ENCODE measurements at places on chromosomes 6 and 20.

GRCh38 chr6:162679681-162680080 lies 47.9 kb downstream of the PRKN start:
- no peaks in the 10 kb centered on the region for H3K27me3 ChIP-seq
- H3K4me1 ChIP-seq, result peaks cover 8% of the 10 kb centered on the region
- no peak overlapping the region for H3K4me3 ChIP-seq
- ATAC-seq, result no peak

DNA sequence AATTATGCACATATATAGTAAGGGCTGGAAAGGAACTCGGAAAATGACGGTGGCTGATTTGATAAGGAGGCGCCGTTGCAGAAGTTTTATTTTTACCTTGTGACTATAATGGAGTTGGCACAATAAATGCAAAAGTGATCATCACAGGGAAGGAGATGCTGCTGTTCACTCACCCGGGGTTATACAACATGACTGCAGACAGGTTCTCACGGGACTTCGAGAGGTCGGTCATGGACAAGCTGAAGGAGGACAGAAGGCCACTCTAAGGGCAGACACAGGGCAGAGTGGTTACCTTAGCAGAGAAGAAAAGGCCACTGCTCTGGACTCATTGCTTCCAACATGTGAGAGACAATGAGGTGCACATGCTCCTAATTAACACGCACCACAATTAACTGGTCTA lies 168.6 kb downstream of the KIF16B start:
- no peaks in the 10 kb centered on the region for H3K4me1 ChIP-seq
- no peak overlapping the region for H3K27ac ChIP-seq
- no peaks in the 10 kb centered on the region for H3K27me3 ChIP-seq
- H3K4me3 ChIP-seq, result no peak overlapping the region
- ATAC-seq, result no peak
- H3K36me3 ChIP-seq, result peaks cover 70% of the 10 kb centered on the region

GRCh38 chr6:51265426-51265825 lies 446.8 kb downstream of the TFAP2B start:
- no peaks in the 10 kb centered on the region for H3K27me3 ChIP-seq
- H3K27ac ChIP-seq, result no peak overlapping the region
- H3K4me3 ChIP-seq, result no peak overlapping the region
- H3K36me3 ChIP-seq, result no peaks in the 10 kb centered on the region

DNA sequence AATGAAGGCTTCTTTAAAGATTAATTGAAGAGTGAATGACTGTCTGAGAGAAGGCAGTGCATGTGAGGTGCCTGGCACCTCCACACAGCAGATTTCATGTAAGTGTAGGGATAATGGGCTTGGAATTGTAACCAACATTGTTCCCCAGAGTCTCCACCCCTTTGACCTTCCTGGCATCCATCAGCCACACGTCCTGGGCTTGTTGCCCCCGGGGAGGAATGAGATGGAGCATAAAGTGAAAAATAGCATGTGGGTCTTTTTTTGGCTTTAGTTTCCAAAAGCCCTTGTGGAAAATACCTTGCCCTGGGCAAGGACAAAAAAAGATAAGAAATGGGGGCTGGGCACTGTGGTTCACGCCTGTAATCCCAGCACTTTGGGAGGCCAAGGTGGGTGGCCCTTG lies 242.2 kb upstream of the ECI2 start:
- H3K27me3 ChIP-seq, result no peaks in the 10 kb centered on the region
- no peak for ATAC-seq
- H3K4me1 ChIP-seq, result no peaks in the 10 kb centered on the region

GRCh38 chr6:92469186-92469828 lies 950.1 kb downstream of the EPHA7 start:
- H3K4me1 ChIP-seq, result no peaks in the 10 kb centered on the region

DNA sequence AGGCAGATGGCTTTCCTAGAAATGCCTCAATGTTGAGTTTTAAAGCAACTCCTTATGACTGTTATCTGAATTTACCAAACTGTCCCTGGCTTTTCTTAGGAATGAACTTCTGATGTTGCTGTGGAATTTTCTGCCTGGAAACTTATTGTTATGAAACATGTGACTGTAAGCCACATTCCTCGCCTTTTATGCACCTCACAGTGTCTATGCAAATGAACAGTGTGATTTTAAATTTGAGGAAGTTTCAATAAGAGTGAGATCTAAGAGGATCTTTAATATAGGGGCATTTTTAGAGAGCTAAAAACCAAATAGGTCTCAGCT lies 2.4 kb upstream of the CCR6 start:
- no peaks in the 10 kb centered on the region for H3K4me1 ChIP-seq
- ATAC-seq, result no peak
- no peaks in the 10 kb centered on the region for H3K36me3 ChIP-seq
- no peaks in the 10 kb centered on the region for H3K27me3 ChIP-seq

GRCh38 chr6:136921381-136921935 lies 643 bp upstream of the SLC35D3 start:
- H3K4me3 ChIP-seq, result peak overlapping the region; percentile 56
- ATAC-seq, result no peak
- H3K36me3 ChIP-seq, result peaks cover 12% of the 10 kb centered on the region
- peaks cover 34% of the 10 kb centered on the region for H3K4me1 ChIP-seq

GRCh38 chr6:147621263-147621662 lies 112.8 kb downstream of the SAMD5 start:
- no peak overlapping the region for H3K27ac ChIP-seq
- peak; percentile 61 for ATAC-seq
- no peaks in the 10 kb centered on the region for H3K4me1 ChIP-seq
- H3K4me3 ChIP-seq, result no peak overlapping the region
- H3K36me3 ChIP-seq, result no peaks in the 10 kb centered on the region

- peaks cover 59% of the 10 kb centered on the region for H3K27me3 ChIP-seq
- no peak for ATAC-seq
- H3K4me3 ChIP-seq, result no peak overlapping the region
- no peak overlapping the region for H3K27ac ChIP-seq
- H3K36me3 ChIP-seq, result no peaks in the 10 kb centered on the region
- H3K4me1 ChIP-seq, result no peaks in the 10 kb centered on the region
Observed at GRCh38 chr20:62446481-62446880, 19.1 kb upstream of the RBBP8NL start.

DNA sequence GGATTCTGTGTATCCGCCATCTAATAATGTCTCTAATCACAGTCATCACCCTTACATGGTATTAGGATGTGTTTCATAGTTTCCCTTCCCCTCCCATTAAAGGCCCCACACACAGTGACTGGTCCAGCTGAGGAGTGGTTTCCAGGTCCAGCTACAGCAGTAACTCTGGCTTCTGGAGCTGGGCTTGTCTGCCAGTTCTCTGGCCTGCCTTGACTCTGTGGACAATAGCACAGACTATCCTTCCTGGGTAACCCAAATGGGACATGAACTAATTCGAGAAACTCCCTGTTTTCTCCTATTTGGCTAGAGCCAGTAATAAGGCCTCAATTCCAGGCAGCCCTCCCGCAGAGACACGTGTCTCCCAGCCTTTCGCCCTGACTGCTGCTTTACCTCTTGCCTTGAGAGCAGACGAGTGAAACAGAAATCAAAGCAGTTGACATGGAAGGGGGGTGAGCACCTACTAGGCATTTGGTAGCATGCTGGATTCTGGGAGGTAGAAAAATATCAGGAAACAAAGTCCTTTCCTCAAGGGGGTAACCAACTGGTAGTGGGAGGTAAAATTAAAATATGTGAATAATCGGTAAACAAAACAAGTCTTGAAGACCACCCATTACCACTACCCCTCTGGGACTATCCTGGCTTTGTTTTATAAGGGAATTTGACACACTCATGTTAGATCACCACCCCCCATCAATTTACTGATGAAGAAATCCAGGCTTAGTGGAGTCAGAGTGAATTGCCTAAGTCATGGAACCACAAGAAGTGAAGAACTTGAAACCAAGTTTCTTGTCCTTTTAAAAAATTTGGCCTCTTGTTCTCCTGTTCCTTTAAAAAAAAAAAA lies 1.2 kb downstream of the TRAF3IP2 start:
- H3K27me3 ChIP-seq, result no peaks in the 10 kb centered on the region
- H3K27ac ChIP-seq, result peak overlapping the region; percentile 97
- no peaks in the 10 kb centered on the region for H3K36me3 ChIP-seq

GRCh38 chr6:90484903-90485302 lies 102.0 kb downstream of the MAP3K7 start:
- no peak for ATAC-seq
- H3K27me3 ChIP-seq, result no peaks in the 10 kb centered on the region
- no peaks in the 10 kb centered on the region for H3K4me1 ChIP-seq
- H3K4me3 ChIP-seq, result no peak overlapping the region
- H3K36me3 ChIP-seq, result no peaks in the 10 kb centered on the region

DNA sequence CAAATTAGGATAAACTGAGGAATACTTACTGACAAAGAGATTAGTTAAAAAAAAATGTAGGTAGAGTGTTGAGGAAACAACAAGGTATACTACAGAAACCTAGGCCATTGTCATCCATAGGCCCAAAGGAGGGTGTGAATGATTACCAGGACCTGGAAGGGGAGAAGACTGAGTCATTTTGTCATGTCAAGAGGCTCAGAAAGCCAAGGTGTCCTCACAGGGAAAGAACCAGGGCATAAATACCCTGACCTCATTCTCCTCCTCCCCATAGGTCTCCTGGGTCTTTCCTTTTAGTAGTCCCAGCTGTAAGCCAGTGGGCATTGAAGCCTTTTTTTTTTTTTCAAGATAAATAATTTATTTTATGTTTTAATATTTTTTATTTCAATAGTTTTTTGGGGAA lies 582.1 kb upstream of the JAG1 start:
- no peak overlapping the region for H3K27ac ChIP-seq
- H3K36me3 ChIP-seq, result no peaks in the 10 kb centered on the region
- no peaks in the 10 kb centered on the region for H3K27me3 ChIP-seq

GRCh38 chr6:52216932-52217575 lies 27.2 kb downstream of the IL17F start:
- H3K27me3 ChIP-seq, result no peaks in the 10 kb centered on the region
- H3K4me3 ChIP-seq, result no peak overlapping the region
- no peak for ATAC-seq
- no peaks in the 10 kb centered on the region for H3K36me3 ChIP-seq
- H3K27ac ChIP-seq, result no peak overlapping the region

DNA sequence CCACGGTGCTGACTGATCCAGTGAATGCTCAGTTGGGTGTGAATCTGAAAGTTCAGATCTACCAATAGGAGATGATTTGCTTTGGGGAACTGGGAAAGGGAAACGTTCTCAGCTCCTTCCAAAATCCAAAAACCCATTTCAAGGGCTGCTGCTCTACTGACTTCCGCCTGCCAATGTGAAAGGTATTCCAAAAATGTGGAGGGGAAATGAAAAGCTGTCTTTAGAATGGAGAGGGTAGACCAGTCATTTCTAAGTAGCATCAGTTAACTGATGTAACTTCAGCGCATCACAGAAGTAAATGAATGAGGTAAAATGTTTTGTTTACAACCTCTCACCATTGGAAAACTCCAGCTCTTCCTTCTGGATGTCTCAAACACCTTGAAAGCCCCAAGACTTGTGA lies 19.6 kb upstream of the EYA2 start:
- H3K27ac ChIP-seq, result no peak overlapping the region
- peaks cover 12% of the 10 kb centered on the region for H3K27me3 ChIP-seq
- no peak for ATAC-seq
- no peak overlapping the region for H3K4me3 ChIP-seq
- H3K4me1 ChIP-seq, result no peaks in the 10 kb centered on the region

DNA sequence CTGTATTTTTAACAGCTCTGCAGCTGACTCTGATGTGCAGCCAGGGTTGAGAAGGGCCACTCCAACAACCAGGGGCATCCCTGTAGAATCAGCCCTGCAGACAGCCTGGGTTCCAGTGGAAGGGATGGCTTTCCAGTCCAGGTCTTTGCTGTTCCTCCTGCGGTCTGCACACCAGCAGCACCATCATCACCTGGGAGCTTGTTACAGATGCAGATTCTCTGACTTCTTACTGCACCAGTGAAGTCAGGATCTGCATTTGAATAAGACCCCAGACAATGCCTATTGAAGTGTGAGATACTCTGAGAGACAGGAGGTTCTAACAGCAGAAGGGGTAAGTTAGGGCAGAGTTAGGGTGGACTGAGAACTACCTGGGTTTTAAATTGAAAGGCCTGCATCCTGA lies 151.3 kb downstream of the F13A1 start:
- H3K27ac ChIP-seq, result no peak overlapping the region
- no peaks in the 10 kb centered on the region for H3K4me1 ChIP-seq
- ATAC-seq, result no peak

GRCh38 chr6:7145885-7146828 lies 38.4 kb downstream of the RREB1 start:
- H3K27ac ChIP-seq, result peak overlapping the region; percentile 87
- peak; percentile 66 for ATAC-seq
- no peaks in the 10 kb centered on the region for H3K27me3 ChIP-seq
- H3K36me3 ChIP-seq, result no peaks in the 10 kb centered on the region
- peaks cover 23% of the 10 kb centered on the region for H3K4me1 ChIP-seq
- H3K4me3 ChIP-seq, result peak overlapping the region; percentile 4

- no peaks in the 10 kb centered on the region for H3K36me3 ChIP-seq
- H3K4me1 ChIP-seq, result no peaks in the 10 kb centered on the region
- no peak overlapping the region for H3K27ac ChIP-seq
- no peak for ATAC-seq
- H3K4me3 ChIP-seq, result no peak overlapping the region
Observed at GRCh38 chr6:152096863-152097496, 289.5 kb downstream of the ESR1 start.

GRCh38 chr6:26124781-26125685 lies 37.8 kb downstream of the HFE start:
- no peaks in the 10 kb centered on the region for H3K36me3 ChIP-seq
- no peak for ATAC-seq
- H3K4me3 ChIP-seq, result peak overlapping the region; percentile 79
- peaks cover 16% of the 10 kb centered on the region for H3K4me1 ChIP-seq
- H3K27me3 ChIP-seq, result no peaks in the 10 kb centered on the region

GRCh38 chr6:1086446-1087153 lies 225.3 kb upstream of the FOXQ1 start:
- peaks cover 12% of the 10 kb centered on the region for H3K4me1 ChIP-seq
- no peaks in the 10 kb centered on the region for H3K27me3 ChIP-seq
- no peak overlapping the region for H3K4me3 ChIP-seq

DNA sequence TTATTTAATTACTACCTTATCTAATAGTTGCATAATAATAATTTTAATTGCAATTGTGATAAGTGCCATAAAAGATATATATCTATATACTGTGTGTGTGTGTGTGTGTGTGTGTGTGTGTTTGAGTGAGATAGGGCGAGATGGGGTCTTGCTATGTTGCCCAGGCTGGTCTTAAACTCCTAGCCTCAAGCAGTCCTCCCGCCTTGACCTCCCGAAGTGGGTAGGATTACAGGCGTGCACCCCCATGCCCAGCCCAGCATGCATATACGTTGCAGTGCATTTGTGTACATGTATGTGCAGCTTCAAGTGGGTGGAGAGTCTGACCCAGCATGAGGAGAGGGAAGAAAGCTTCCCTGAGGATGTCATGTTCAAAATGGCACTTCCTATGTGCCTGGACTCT lies 4.6 kb upstream of the RIMS4 start:
- no peak for ATAC-seq
- no peak overlapping the region for H3K4me3 ChIP-seq
- no peak overlapping the region for H3K27ac ChIP-seq
- peaks cover 7% of the 10 kb centered on the region for H3K4me1 ChIP-seq
- H3K27me3 ChIP-seq, result peaks cover 23% of the 10 kb centered on the region

DNA sequence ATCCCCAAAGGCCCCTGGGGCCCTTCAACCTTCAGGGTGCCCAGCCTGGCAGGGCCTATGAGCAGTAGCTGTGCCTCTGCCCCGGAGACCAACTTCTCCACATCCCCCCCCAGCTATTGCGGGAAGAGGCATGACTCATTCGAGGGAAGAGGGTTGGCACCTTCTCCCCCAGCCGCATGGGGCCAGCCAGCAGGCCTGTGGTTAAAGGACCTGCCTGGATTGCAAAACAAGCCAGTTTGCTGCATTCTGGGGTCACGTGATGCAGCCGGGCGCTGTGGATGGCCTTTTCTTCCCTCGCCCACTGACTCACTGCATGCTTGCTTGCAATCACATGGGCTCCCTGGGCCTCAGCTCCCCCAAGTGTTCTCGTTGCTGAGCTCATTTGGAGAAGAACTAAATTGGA lies 182.5 kb downstream of the MAFB start:
- ATAC-seq, result peak; percentile 86
- no peak overlapping the region for H3K27ac ChIP-seq
- no peaks in the 10 kb centered on the region for H3K4me1 ChIP-seq
- no peak overlapping the region for H3K4me3 ChIP-seq
- H3K27me3 ChIP-seq, result no peaks in the 10 kb centered on the region

Measured in gastroesophageal sphincter (tissue), 4 donors.